ENCODE measurements at places on chromosomes 1 and 21.

DNA sequence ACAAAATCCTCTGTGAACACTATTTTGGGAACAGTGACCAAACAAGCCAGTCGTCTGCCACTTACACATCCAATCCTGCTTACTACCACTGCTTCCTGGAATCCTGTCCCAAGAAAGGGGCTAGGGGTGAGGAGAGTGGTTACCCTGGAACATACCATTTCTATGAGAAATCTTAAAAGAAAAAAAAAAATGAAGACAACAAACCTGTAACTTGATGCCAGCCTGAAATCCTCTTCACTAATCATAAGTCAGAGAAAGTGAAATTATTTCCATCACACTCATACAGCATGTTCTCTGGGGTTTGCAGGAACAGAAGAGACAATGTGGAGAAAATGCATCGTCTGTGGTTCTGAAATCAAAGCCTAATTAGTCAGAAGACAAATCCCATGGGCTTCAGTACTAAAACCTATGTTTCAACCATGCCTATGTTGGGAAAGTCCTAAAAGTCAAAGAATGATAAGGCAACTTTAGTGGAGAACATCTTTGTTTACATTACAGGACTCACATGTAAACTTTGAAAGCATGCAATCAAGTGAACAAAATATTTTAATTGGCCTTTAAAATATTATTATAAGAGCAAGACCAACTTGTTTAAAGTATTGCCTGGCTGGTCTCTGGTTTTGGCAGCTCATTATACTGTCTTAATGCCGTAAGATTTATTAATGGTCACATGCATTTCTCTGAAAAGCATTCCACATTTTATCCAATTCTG lies 220.7 kb downstream of the LTN1 start:
- no peak for DNase-seq

GRCh38 chr1:200921571-200922110 lies 26.9 kb downstream of the INAVA start:
- no peak for DNase-seq

- no peak for DNase-seq
Observed at GRCh38 chr1:210231846-210232510, 618 bp upstream of the SERTAD4 start.

GRCh38 chr1:30572192-30572591 lies 151.2 kb downstream of the MATN1 start:
- no peak for DNase-seq

- no peak for DNase-seq
Observed at GRCh38 chr1:234617986-234618736, 8.2 kb upstream of the IRF2BP2 start.

DNA sequence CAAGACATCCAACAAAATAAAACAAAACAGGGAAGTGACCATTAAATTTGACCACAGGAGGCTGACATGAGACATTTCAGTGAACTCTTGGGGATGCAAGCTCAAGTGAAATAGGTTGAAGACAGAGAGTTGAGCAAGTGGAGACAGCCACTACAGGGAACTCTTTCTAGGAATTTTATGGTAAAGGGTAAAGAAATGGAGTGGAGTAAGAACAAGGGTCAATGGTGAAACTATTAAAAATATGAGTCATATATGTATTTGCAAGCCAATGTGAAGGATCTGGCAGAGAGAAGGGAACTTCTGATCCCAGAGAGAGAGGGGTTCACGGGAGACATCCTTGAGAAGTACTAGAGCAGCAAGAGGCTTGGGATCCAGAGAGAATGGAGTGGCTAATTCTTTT lies 9.1 kb upstream of the TRABD2B start:
- no peak for DNase-seq

DNA sequence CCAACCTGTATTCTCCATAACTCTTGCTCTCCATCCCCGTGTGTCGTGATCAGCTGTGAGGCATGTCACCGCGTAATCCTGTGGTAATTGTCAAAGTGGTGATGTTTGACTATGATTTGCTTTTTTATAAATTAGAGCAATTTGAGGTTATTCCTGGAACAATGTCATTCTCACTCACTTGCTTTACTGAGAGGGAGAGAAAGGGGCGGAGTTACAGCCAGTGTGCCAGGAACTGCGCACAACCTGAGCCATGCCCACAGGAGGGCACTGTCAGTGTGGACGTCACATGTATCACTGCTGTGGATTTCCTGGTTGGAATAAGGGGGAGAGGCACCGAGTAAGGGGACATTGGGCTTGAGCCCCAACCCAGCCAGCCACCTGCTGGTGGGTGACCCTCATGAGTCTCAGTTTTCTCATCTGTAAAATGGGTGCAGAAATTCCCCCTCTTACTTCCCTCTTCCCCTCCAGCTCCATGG lies 6.9 kb downstream of the ADGRB2 start:
- no peak for DNase-seq

- no peak for DNase-seq
Observed at GRCh38 chr1:58989845-58990244, 206.0 kb upstream of the JUN start.
